ENCODE measurements at places on chromosomes 6 and 20. TPM values are rescaled to one million over a fixed set of nuclear protein-coding genes. Genes with fewer than 3 reads are reported as not detected.
A peak's percentile ranks its signal among the peaks of the same experiment; 100 is the strongest.

GRCh38 chr6:152094992-152095592, 287.6 kb downstream of the ESR1 start:
- DNase-seq: no peak

- no peak for DNase-seq
Measured at GRCh38 chr20:41776421-41776820, 158.2 kb upstream of the CHD6 start.

GRCh38 chr6:111478749-111479148, 4.3 kb downstream of the REV3L start:
- DNase-seq: peak; percentile 57

EFCAB8 gene
- total RNA-seq: not detected

GRCh38 chr6:51892750-51893149, 194.7 kb downstream of the PKHD1 start:
- DNase-seq: no peak

- DNase-seq: peak; percentile 49
Measured at GRCh38 chr20:14918976-14919375, 581.6 kb upstream of the FLRT3 start.

GRCh38 chr20:6765469-6766058, 1.9 kb upstream of the BMP2 start:
- peak; percentile 69 for DNase-seq

- no peak for DNase-seq
Measured at GRCh38 chr6:123742626-123743025, 61.0 kb upstream of the NKAIN2 start.

MAN1A1 gene
- total RNA-seq: not detected

DNA sequence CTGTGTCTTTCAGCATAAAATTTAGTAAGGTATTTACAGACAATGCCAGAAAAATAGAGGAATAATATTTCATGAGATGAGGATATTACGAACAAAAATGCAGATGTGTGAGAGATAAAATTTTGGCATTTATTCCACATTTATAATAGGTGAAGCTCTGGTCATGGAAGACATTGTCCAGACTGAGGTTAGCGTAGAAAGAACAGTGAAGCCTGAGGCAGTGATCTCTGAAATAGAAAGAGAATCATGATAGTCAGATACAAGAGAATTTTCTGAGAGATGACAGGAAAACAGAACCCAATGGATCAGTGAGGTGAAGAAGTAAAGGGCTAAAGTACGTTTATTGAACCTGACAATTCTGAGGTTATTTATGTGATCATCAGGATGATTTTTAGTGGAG, 1155.9 kb upstream of the GJE1 start:
- DNase-seq: no peak

GRCh38 chr20:48211238-48211637, 426.0 kb upstream of the SULF2 start:
- no peak for DNase-seq

- DNase-seq: no peak
Measured at GRCh38 chr20:11178946-11179654, 505.3 kb upstream of the JAG1 start.

DNA sequence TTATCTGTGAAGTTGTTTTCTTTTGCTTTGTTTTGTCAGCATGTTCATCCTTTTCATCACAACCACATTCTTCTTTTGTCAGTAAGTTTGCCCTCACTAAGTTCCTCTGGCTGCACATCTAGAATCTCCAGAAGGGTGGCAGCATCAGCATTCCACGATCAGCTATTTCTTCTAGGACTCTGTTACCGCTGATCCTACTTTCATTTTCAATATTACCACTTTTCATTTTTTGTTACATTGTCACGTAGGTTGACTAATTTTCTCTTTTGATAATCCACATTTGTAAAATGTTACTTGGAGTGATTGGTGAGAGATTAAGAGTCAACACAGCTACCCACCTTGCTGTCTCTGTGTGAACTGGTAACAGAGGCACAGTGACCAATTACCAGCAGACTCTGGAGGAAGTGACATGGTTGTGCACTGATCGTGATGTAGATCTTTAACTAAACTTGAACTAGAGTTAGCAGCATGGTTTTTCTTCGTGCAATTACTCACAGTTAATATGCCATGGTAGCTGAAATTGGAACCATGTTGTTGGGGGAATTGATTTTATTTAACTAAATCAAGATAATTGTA, 307.9 kb upstream of the SLC35B3 start:
- DNase-seq: no peak

RAD21L1 gene
- total RNA-seq: not detected

- no peak for DNase-seq
Measured at GRCh38 chr6:151130329-151130728, 109.4 kb upstream of the AKAP12 start.

- no peak for DNase-seq
Measured at GRCh38 chr20:35718972-35719635, 19.9 kb downstream of the ROMO1 start.

DNA sequence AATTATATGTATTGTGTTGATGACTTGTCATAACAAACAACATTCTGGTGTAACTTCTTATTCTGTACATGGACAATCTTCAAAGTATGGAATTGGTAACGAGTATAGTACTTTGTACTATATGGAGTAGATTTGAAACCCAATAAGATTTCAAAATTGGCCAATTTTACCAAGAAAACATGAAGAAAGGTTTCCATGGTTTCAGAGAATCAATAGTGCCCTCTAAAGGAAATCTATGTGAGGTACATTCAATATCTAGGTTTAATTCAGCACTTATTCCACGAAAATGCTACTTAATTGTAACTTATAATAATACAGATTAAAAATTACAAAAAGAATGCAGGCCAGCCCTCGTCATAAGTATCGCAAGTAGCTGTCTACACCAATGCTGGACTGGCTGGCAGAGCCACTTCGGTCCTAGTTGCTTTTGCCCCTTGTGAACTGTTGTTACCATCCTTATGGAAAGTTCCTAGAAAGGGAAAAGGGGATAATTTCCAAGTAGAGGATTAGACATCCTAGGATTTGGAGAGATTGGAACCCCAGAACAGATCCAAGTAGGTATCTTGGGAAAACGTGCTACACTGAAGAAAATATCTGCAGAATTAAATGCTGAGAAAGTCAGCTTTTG, 70.9 kb downstream of the LCA5 start:
- peak; percentile 37 for DNase-seq

EPB41L1 gene
- total RNA-seq: 12.9 TPM

GPR6 gene
- not detected for total RNA-seq

- DNase-seq: no peak
Measured at GRCh38 chr20:34401741-34402455, 38.8 kb downstream of the ITCH start.

DNA sequence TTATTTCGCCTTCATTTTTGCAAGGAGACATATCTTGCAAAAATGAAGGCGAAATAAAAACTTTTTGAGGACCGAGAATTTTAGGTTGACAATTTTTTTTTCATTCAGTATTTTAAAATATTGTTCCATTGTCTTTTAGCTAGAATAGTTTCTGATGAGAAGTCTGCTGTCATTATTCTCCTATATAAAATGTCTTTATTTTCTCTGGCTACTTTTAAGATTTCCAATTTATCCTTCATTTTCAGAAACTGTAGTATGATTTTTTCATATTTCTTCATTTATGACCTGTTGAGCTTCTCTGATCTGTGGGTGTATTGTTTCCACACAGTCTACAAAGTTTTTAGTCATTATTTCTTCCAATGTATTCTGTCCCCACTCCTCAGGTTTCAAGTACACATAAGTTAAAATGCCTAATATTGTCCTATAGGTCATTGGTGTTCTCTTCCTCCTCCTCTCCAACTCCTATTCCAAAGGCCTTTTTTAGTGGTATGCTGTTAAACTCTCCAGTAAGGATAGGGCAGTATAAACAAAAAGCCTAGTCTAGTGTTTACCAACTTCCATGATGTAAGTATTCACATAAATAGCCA, 15.7 kb downstream of the AHI1 start:
- no peak for DNase-seq

UBE2C gene
- total RNA-seq: 83.0 TPM

DNA sequence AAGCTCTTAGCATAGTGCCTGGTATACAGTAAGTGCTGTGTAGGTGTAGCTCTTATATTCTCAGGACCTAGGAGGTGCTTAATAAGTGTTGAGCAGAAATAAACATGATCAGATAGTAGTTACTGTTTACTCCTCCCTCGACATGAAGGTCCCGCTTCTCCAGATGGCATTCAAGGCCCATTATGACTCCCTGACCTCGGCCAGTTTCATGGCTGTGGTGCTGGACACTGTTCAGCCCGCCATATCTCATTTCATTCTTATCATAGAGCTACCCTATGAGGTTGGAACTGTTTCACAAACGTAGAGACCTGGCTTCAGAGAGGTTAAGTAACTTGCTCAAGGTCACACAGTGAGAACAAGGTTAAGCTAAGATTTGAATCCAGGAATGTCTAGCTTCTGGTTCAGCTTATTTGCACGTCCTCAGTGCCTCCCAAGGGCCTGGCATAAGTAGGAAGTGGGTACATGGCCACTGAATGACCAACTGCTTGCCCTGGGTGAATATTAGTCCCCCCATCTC, 39.0 kb downstream of the CD40 start:
- DNase-seq: no peak

TRERF1 gene
- total RNA-seq: 3.8 TPM

DNA sequence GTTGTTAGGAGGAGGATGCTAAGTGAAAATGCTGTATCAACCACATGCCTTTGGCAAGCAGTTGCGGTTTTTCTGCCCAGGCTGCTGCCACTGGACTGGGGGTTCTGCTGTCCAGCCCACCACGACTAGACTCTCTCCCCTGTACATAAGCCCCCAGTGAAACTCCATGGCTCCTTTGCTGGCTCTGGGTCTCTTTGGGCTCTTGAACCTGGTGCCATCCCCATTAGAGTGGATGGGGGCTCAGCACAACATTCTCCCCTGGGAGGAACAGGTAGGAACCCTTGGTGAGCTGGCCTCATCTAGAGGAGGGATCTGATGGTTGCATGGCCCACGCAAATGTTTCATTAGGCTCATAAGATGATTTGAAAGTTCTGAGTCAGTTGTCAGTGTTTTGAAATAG, 204.8 kb upstream of the KCNG1 start:
- no peak for DNase-seq

DNA sequence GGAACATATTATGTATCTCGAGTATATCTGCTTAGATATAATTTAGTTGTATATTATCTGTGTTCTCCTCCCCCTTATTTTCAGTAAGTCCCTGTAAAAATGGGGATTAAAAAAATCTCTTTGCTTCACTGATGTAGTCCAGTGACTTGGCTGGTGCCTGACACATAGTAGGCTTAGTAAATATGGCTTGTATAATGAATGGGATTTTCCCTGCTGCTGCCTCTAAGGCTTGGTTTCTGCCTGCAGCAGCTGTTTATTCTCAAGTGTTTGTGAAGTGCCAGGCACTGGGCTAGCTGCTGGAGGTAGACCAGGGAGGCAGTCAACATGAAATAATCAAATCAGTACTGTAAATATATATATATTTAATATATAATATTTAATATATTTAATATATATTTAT, 1.6 kb upstream of the ZFP64 start:
- no peak for DNase-seq

DNA sequence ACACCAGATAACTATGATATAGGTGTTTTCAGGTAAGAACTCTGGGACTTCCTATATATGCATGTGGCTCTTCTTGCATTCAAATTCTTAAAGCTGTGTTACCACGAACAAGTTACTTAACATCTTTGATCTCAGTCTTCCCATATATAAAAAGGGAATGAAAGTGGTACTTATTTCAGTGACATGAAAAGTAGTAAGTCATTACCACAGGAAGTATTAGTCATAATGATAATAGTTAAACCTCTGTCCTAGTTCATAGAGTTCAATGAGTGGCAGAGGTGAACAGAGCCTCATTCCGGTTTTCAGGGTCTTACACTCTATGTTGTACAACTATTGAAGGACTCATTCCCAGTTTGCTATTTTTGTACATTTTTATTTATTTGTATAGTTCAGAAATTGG, 237.0 kb downstream of the NKAIN2 start:
- no peak for DNase-seq

LHFPL5 gene
- total RNA-seq: not detected

Data from G401 (cell line).